CD4-positive, alpha-beta T cell treated with Interleukin-6 at 100 ng/mL for 8 hours (primary cell): ENCODE measurements at places on chromosomes 4 and X.

GRCh38 chr4:84110040-84110439, 389.1 kb downstream of the NKX6-1 start:
- no peak for DNase-seq

DNA sequence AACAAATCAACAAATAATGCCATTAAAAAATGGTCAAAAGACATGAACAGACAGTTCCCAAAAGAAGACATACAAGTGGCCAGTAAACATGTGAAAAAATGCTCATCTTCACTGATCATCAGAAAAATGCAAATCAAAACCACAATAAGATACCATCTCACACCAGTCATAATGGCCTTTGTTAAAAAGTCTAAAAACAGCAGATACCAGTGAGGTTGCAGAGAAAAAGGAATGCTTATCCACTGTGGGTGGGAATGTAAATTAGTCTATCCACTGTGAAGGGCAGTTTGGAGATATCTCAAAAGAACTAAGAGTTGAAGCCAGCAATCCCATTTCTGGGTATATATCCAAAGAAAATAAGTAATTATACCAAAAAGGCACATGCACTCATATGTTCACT, 668.1 kb upstream of the CPEB2 start:
- DNase-seq, result no peak

DNA sequence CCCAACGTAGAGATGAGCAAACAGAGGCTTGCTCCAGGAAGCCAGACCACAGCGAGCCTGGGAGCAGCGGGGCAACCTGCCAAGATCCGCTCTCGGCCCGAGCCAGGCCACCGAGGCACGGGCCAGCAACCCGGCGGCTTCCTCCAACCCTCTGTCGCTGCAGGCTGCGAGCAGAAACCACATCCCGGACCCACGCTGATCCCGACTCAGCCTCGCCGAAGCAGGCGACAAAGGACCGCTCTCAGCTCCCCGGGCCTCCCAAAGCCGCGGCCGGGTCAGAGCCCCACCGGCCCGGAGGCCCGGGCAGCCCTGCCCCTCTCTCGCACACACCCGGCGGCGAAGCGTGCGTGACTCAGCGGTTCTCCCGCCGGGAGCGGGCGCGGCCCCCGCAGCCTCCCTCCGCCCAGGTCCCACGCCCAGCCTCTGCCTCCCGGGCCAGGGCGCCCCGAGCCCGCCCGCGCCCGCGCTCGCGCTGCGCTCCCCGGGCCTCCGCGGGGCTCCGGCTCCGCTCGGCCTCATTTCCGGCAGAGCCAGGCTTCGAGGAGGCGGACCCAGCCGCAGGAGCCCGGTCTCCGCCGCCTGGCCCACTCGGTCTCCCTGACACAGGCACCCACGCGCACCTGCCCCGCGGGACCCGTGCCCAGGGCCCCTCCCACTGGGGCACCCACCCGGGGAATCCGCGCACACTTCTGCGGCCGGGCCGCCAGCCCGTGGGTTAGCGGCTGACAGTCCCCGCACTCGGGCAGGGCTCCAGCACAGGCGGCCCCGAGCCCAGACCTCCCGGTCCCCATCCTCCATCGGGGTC, 1.7 kb downstream of the PPP2R2C start:
- DNase-seq, result no peak

DNA sequence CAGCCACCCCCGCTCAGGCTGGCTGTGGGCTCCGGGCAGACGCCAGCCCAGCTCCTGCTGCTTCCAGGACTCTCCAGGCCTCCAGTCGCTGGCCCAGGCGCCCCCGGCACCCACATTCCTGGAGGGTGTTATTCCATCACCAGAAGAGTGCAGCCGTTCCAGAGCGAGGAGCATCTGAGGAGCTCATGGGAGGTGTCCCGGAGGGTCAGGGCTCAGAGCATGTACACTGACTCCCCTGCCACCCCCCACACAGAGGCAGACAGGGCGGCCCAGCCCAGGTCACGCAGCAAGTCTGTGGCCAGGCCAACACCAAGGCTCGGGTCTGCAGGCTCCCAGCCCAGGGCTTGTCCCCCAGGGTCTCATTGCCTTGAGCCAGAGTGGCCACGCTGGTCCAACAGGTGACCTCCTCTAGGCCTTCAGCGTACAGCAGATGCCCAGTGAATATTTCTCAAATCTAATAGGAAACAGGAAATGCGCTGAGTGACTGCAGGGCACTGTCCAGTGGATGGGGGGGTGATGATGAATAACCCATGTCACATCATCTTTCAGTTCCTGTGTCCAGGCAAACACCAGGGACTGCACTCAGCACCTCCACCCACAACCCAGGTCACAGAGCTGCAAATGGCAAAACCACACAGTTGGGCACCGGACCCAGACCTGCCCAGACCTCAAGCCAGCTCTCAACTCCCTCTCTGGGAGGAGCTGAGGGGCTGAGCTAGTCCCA, 37.2 kb downstream of the ABLIM2 start:
- DNase-seq, result no peak

GRCh38 chr4:150207871-150208270, 129.6 kb downstream of the DCLK2 start:
- no peak for DNase-seq

- no peak for DNase-seq
Measured at GRCh38 chr4:140691369-140691768, 64.8 kb downstream of the TBC1D9 start.

- no peak for DNase-seq
Measured at GRCh38 chr4:40265910-40266274, 69.1 kb downstream of the RHOH start.

- no peak for DNase-seq
Measured at GRCh38 chr4:186118582-186118981, 14.1 kb downstream of the FAM149A start.
